ENCODE measurements at places on chromosomes 4 and X. TPM values are rescaled to one million over a fixed set of nuclear protein-coding genes. Genes with fewer than 3 reads are reported as not detected.

Gene TMEM255A
- 0.07 TPM for total RNA-seq

Gene PNMA3
- total RNA-seq = 0.13 TPM

Gene CYSLTR1
- 5.1 TPM for total RNA-seq

Gene WNK3
- 0.86 TPM for total RNA-seq

Gene FNIP2
- total RNA-seq = 44.8 TPM

Gene ZRSR2
- 2.7 TPM for total RNA-seq

Gene TLR6
- 0.50 TPM for total RNA-seq

Gene PAGE1
- not detected for total RNA-seq

Gene UCP1
- not detected for total RNA-seq

Gene PPP4R3C
- not detected for total RNA-seq

Gene XAGE1A
- not detected for total RNA-seq

Gene ZNF674
- total RNA-seq = 8.1 TPM
